Kidney tubule cell (primary cell): ENCODE measurements at places on chromosomes 4 and X.

DNA sequence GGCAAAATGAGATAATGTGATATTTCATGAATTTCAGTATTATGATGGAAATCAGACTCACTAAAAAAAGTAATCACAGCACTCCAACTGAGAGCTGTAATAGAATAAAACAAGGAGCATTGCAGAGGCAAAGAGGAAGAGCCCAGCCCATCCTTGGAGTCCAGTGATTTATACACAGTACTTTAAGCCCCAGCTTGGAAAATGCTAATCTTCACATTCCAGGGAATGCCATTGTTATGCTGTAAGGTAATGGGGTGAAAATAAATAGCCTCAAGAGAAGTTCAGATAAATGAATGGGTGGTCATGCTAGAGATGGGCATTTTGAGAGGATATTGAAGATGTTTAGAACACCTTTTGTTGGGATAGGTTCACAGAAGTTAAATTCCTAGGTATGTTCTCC, 190.3 kb upstream of the TAPT1 start:
- DNase-seq: no peak

GRCh38 chr4:181166742-181167399, 1076.3 kb upstream of the TENM3 start:
- DNase-seq: no peak

DNA sequence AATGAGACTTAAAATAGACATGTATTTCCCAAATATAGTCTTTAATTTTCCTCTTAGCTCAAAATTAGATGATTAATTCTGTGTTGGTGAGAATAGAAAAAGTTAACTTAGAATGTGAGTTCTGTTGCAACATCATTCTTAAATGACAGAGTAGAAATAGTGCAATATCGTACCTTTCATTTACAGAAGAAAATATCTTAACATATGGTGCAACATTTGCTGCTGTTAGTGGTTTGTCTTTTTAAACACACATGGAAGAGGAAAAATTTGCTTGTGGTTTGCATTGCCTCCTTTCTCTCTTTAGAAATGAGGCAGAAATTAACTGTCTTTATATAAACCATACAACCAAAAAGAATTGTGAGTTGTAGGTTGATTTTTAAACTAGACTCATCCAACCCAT, 39.3 kb upstream of the FHDC1 start:
- no peak for DNase-seq

DNA sequence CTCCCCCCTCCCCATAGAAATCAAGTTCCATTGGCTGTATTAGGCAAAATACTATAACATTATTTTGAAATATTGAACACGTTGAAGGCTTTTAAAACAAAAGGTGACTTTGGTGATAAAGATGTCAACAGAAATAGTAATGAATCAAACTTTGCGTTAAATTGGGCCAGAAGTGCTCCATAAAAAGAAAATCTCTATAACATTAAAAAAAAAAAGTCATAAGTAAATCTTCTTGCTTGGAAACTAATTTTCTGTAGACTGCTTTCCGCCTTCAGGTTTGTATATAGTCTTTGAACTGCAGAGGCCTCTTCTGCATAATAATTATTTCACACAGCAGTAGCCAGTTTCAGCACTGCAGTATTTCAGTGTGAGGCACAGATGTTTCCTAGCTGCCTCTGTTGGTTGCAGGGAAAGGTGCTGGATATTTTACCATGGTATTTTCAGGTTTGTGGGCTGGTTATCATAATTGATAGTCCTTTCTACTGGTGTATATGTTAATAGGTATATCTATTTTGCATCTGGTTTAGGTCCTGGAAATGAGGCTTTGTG, 158.9 kb downstream of the KDM6A start:
- DNase-seq: no peak

DNA sequence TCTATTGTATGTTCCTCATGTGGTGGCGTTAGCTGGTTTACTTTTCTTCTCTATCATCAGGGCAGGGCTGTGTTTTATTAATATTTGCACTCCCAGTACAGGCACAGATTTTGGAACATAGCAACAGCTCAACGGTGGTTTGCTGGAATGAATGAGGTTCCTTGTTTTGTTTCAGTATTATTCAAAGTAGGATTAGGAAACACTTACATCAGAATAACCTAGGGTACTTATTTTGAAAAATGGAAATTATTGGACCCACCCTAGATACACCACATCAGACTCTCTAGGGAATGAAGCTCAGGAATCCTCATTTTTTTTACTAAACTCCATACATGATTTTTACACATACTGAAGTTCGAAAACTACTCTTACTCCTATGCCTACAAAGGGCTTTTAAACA, 108.8 kb upstream of the ENPEP start:
- DNase-seq: no peak

GRCh38 chrX:19628011-19628575, 112.8 kb upstream of the MAP3K15 start:
- no peak for DNase-seq
